ENCODE measurements at places on chromosomes 2 and 18.

DNA sequence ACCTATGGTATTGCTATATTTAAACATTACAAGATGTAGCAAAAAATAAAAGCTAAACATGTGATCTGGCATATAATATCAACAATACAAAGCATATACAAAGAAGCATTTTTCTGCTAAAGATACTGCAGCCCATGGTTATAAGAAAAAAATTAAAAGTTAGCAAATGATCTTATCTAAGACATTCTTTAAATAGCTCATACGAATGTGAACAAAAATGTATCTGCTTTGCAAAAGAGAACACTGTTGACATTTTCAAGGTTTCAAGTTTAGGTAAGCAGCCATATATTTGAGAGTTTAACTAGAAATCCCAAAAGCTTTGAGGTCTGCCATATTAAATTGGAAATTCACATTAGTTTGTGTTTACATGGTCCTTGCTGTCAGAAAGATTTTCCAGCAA is 301.0 kb upstream of the SLC39A10 start:
- DNase-seq, result no peak

GRCh38 chr2:189654641-189655040 is 6.6 kb upstream of the ASNSD1 start:
- no peak for DNase-seq

DNA sequence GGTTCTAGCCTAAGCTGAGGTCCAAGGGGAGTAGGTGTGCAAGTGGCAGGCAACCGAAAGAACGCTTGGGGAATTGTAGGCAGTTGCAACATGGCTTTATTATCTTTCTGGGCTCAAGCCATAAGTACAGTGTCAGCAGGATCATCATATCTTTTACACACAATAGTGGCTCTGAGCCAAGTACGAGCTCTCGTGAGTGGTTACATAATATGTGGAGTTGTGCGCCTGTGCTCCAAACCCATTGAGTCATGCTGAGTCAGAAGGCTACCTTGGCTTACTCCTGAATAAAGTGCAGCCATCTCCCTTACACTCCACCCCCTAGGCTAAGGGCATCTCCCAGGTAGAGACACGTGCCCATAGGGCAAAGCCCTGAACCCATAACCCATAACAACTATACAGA is 233.9 kb downstream of the SATB2 start:
- no peak for DNase-seq

- DNase-seq, result no peak
Observed at GRCh38 chr2:28680657-28681056, 71.0 kb upstream of the PPP1CB start.

- DNase-seq, result no peak
Observed at GRCh38 chr2:42076357-42077225, 28.8 kb downstream of the PKDCC start.

GRCh38 chr2:75709297-75709696 is 1.4 kb downstream of the GCFC2 start:
- DNase-seq, result no peak

GRCh38 chr2:230981704-230982103 is 14.2 kb upstream of the SPATA3 start:
- DNase-seq, result no peak

- no peak for DNase-seq
Observed at GRCh38 chr18:78976765-78977636, 2.6 kb upstream of the SALL3 start.

DNA sequence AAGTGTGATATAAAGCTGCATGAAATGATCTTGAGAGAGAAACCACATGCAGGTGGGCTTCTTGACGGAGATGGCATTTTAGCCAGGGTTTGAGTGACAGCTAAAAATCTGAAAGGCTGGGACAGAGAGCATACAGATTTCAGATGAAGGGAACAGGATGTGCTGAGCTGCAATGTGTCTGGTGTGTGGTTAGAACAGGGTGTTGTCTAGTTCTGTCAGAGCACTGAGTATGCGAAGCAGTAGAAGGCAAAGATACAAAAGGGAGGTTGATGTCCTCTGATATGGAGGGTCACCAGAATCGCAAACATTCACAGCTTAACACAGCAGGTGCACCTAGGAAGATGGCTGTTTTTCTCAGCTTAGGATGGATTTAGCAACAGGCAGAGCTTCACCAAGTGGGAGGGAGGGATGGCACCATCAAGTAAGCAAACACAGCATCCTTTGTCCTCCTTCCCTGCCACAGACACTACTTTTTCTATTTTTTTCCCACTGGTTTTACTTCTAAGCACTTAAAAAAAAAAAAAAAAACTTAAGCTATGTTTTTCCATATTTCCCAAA is 182.5 kb downstream of the TMX3 start:
- no peak for DNase-seq

DNA sequence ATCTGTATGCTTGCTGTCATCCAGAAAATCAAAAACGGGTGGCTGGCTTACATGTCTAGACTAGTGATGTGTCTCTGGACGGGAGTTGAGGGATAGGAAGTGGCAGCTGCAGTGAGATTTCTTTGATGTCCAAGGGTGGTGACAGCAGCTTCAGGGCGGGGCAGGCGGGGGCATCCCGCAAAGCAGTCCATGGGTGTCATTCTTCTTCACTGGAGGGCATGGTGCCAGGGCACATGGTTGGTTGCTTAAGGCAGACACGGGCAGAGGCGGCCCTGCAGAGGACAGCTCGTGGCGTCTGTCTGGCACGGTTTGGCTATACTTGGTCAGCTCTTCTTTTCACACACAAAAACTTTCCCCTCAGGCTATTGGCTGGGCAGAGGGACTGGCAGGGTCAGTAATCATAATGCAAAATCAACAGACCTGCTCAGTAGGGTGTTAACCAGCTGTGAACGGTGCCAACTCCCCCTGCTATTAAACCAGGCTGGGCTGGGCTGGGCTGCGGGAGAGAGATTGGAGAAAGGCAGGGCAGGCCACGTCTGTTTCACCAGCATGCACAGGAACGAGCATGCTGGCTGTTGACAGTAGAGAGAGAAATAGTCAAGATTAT is 63.7 kb downstream of the COL4A3 start:
- no peak for DNase-seq

GRCh38 chr2:47833516-47833968 is 50.6 kb downstream of the MSH6 start:
- DNase-seq, result no peak

DNA sequence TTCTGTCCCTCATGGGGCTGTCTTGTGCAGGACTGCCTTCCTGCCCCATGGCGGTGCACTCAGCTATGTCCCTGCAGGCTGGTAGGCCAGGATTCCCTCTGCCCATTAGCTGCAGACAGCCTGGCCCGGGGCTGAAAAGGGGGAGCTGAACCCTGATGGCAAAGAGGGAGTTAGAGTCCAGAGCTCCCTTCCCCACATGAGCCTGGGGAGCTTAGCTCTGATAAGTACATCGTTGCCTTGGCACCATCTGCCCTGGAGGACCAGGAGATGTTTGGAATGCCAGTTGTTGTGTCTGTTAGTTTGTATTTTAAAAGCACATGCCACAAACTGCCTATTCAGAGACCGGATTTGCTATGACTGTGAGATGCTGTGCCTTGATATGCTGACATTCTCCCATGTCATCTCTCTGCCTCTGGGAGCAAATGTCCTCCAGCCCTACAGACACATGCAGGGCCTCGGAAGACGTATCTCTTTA is 65.1 kb upstream of the AFF3 start:
- no peak for DNase-seq

DNA sequence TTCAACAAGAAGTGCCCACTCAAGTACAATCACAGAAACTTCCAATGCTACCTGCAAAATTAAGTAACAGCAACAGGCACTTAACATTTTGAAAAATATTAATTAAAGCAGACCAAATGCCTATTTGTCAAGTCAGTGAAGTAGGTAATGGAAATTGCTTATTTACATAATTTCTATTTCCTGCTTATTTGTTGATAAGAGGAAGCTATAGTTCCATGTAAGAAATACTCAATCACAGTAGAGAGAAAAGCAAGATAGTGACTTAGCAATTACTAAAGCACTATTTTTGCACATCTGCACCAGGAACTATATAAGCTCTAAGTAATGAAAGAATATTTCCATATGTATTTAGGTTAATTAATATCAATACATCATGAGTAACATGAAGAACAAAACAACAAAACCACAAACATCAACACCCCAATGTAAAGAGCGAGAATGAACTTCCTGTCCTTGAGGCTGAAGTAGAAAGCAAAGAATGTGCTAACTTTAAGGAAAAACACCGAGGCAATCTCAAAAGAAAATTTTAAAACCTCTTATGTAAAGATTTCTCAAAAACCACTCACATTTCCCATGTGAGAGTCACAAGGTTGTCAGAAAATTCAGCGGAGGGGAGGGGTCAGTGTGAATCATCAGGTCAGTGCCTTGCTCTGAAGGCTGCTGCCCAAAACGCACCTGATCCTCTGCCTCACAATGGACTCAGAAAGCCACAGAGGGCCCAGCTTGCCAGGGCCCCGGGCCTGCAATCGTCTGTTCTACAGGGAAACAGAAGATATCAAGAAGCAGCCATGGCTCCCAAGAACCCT is 12.5 kb downstream of the NPC1 start:
- no peak for DNase-seq

- DNase-seq, result peak; percentile 80
Observed at GRCh38 chr2:131093006-131093695, at the start of gene FAM168B. TSS of gene FAM168B (minus strand) at chr2:131093460. CDS start at chr2:131082646, 10,814 bp downstream.

- no peak for DNase-seq
Observed at GRCh38 chr2:168160897-168161296, 86.5 kb downstream of the STK39 start.

- no peak for DNase-seq
Observed at GRCh38 chr2:46344706-46345105, 47.5 kb downstream of the EPAS1 start.

GRCh38 chr18:59228351-59228750 is 8.4 kb downstream of the GRP start:
- no peak for DNase-seq

DNA sequence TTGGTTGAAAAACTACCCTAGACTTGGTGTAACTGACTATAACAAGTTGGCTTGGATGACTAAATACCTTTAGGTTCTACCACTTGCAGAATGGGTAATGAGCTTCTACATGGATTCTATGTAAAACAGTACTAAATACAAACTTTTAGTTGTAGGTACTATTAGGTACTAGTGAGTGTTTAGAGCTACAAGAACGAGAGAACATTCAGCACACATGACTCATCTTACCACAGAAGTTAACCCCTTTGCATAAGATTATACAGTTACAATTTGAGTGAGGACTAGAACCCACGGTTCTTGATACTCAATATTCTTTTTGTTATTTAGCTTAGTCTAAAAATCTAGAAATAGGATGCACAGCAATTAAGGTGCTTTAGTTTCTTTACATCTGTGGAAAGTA is 101.7 kb upstream of the TFCP2L1 start:
- DNase-seq, result no peak

GRCh38 chr2:173676647-173677046 is 288.5 kb downstream of the SP3 start:
- DNase-seq, result no peak

DNA sequence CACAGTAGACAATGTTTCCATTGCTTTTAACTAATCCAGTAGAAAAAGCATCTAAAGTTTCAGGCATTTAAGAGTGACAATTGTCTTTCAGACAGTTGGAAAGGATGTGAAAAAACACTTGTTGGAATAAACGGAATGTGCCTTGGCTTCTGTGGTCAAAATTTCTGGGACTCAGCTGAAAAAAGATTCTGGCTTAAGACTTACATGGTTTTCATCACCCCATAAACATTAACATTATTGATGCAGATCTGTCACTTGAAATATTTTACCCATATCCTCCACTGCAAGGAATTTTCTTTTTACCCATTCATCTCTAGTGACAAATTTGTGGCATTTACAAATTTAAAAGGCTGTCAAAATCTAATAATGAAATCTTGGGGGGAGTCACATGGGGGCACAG is 166.0 kb downstream of the SRBD1 start:
- no peak for DNase-seq

DNA sequence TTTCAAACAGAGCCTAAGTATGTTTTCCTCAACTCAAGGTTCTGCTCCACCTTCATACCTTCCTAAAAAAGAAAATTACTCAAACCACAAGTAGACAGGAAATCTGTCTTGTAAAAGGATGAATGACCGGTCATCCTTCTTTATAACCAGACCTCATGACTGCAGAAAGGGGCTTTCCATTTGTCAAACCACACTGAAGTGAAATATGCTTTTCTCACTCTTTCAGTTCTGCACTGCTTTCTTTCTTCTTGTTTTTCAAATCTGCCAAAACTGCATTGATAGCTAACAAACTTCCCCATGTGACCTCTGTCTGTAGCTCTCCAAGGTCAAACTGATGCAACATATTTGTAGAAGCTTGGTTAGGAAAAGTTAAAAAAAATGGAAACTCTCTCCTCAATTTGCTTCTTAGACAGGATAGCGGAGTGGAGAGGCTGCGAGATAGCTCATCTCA is 308.9 kb upstream of the CCDC68 start:
- no peak for DNase-seq

GRCh38 chr18:60347526-60348045 is 25.0 kb downstream of the MC4R start:
- no peak for DNase-seq

DNA sequence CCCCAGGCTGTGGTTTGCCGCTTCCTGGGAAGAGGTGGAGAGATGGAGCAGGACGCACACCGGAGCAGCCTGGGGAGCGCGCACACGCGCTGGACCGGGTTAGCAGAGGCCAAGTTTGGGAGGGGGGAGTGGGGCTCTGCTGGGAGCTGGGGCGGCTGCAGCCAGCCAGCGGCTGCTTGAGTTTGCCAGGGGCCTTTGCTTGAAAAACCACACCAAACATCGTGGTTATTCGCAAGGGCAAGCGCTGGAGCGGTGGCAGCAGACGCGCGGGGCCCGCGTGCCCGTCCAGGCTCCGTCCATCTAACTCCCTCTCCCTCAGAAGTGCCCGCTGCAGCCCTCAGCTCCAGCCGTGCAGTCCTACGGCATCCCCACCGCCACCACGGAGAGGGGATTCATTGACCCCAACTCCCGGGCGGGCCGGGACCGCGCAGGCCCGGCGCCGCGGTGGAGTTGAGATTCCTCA is 4.6 kb downstream of the PTGR3 start:
- DNase-seq, result no peak

DNA sequence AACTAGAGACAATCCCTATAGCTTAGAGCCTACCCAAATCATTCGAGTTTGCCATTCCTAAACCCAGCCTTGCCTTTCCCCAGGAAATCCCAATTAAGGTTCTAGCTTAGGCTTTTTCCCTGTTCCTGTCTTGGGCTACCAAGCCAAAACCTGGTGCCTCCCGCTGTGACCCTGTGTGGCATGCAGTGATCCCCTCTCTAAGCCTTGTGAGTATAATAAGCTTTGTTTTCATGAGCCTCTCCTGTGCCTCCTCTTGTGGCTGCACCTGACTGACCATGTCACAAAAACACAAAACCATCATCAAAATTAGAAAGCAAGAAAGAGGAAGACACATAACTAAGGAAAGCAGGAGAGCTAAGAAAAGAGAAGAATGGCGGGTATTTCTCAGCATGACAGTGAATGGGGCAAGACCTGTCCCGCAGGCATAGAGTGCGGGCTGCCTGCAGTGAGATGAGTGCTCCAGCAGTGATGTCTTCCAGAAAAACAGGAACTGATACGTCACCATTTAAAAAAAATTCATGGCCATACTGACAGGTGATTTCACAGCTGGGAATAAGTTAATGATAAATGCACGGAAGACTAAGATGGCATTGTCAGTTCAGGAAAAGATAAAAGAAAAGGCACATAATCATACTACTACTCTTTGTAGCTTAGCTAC is 9.2 kb upstream of the PAIP2B start:
- DNase-seq, result no peak

Measured in left renal cortex interstitium (tissue), 4 donors.